ENCODE measurements at places on chromosomes 5 and 9. TPM values are rescaled to one million over a fixed set of nuclear protein-coding genes. Genes with fewer than 3 reads are reported as not detected.

The PHYHD1 gene
- 23.2 TPM for total RNA-seq

- DNase-seq, result no peak
Measured at GRCh38 chr9:24587883-24588282, 42.2 kb upstream of the IZUMO3 start.

DNA sequence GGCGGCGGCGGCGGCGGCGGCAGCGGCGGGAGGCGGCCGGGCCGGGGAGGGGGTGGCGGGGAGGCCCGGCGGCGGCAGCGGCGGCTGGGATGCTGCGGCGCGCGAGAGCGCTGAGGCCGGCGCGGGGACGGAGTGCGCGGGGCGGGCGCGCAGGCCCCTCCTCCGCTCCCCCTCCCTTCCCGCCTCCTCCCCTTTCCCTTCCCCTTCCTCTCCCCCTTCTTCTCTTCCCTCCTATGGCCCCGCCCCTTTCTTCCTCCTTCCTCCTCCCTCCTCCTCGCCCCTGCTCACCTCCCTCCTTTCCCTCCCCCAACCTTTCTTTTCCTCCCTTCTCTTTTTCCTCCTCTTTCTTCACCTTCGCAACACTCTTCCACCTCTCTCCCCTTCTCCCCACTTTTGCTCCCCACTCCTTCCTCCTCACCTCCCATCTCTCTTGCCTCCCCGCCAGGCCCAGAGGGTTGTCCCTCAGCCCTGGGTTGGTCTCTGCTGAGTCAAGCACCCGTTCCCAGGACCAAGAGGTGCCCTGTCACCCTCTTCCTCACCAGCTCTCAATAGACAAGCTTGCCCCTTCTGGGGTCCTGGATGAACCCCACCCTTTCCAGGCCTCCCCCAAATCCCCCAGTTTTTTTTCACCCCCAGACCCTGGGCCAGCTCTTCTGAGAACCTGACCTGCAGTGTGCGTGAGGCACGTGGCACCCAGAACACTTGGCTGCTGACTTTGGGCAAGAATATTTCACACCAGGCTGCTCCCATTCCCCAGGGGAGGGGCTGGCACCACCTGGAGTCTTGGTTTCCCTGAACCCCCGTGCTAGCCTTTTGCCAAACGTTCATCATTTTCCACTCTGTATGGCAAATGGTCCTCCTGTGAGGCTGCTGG lies at the start of gene SEMA4D:
TSS of gene SEMA4D (minus strand) at position 136 of the 874 bp plus-strand sequence. CDS start 92,657 bp downstream, outside the sequence.
- peak; percentile 74 for DNase-seq

GRCh38 chr9:135661816-135662560 lies 1.1 kb upstream of the LCN9 start:
- no peak for DNase-seq

Measured in uterus (tissue), 4 donors.